CD4-positive, alpha-beta T cell treated with Interleukin-2 at 100 ng/mL for 4 hours (primary cell): ENCODE measurements at places on chromosomes 6 and 20.
A peak's percentile ranks its signal among the peaks of the same experiment; 100 is the strongest.

DNA sequence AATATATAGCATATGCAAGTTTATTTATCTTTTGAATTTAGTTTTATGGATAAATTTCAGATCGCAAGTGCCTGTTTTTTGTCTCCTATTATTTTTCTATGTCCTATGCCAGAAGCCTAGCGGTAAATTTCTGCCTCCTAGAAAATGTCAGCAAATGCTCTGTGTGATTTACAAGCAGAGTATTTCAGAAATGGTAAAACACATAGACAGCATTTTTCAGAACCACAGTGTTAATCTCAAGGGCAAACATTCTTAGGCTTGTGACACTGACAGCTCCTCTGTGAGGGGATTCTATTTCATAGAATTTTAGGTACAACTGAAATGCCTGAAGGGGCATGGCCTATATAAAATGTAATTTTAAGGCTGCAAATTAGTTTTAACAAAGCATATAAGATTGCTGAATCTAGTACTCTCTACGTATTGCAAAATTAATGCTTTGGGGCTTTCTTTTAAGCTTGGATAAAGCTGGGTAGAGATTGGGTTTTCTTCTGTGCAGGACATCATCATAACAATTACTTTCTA lies 89.9 kb upstream of the PTCHD4 start:
- DNase-seq: no peak

DNA sequence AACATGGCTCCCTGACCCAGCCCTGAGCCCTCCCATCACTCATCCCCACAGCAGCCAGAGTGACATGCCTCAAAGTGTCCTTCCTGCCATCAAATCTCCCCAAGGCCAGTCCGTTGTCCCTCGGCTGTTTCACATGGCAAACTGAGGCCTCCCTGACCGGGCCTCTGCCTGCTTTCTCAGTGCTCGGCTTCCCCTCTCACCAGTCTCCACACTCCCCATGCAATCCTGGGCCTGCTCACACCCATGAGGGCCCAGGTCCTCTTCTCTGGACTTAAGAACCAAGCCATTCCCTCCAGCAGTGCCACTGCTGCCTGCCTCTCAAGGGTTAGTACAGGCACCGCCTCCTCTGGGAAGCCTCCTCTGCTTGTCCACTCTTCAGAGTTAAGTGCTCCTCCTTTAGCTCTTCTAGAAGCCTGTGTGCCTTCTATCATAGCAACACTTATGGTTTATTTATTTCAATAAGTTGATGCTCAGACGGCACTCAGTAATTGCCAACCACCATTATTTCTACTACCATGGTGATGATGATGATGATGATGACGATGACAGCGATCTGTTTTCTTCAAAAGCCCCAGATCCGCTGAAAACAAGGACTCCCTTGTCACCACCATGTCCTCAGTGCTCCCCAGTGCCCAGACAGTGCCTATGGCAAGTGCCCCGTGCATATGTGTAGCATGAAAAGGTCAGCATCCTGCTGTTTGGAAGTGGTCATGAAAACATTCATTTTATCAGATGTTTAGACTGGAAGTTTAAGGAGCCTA lies 449.0 kb downstream of the CDH26 start:
- no peak for DNase-seq

- DNase-seq: no peak
Measured at GRCh38 chr20:24437196-24438082, 32.0 kb upstream of the SYNDIG1 start.

GRCh38 chr6:154868143-154868594 lies 126.9 kb upstream of the TIAM2 start:
- peak; percentile 33 for DNase-seq

DNA sequence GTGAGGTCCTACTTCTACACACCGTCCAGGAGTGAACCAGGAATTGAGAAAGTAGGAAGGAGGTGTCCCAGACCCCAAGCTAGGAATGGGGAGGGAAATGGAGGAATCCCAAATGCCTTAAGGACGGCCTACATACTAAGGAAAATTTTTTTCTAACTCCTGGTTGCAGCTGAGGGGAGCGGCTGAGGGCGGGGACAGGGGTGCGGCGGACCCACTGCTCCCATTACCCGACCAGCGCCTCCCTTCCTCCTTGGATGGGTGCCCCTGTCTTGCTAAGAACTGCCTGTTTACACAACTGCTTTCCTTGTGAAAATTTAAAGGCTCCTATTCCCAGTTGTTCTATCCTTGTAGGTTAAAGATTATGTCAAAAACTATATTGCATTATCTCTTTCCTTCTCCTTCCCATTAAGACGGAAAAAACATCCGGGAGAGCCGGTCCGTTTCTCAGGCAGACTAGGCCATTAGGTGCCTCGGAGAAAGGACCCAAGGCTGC lies 699 bp upstream of the HSPA1B start:
- no peak for DNase-seq

DNA sequence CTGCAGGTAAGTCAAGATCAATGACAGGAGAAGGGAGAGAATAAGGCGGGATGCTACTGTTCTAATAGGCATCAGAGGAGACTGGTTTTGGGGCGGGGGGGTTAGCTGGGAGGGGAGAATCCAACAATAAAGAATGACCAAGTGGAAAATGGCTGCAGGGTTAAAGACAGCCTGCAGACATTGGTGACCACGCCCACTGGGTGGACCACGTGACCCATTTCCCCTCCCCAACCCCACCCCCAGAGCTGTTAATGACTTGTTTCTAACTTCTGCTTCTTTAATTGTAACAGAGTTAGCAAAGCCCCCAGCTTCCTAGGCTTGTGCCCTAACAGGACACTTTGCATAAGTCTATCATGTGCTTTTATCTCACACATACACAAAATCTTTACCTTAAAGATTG lies 344.5 kb downstream of the KIF16B start:
- no peak for DNase-seq

GRCh38 chr6:107173779-107174178 lies 58.5 kb upstream of the BEND3 start:
- DNase-seq: no peak

DNA sequence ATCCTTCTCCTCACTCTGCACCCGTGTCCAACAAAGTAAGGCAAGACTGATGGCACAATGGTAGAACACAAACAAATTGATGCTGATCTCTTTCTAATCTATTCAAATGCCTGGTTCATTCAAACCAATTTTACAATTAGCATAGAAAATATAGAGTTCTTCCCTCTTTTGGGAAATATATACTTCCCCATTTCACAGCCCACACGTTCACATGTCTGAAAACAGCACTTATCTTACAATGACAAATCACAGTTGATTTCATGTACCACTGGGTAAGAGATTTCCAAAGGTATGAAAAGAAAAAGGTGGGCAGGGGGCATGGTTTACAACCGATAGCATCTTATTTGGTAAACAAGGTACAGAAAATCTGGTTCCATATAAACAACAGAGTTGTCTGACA lies 137.6 kb downstream of the RNGTT start:
- no peak for DNase-seq

DNA sequence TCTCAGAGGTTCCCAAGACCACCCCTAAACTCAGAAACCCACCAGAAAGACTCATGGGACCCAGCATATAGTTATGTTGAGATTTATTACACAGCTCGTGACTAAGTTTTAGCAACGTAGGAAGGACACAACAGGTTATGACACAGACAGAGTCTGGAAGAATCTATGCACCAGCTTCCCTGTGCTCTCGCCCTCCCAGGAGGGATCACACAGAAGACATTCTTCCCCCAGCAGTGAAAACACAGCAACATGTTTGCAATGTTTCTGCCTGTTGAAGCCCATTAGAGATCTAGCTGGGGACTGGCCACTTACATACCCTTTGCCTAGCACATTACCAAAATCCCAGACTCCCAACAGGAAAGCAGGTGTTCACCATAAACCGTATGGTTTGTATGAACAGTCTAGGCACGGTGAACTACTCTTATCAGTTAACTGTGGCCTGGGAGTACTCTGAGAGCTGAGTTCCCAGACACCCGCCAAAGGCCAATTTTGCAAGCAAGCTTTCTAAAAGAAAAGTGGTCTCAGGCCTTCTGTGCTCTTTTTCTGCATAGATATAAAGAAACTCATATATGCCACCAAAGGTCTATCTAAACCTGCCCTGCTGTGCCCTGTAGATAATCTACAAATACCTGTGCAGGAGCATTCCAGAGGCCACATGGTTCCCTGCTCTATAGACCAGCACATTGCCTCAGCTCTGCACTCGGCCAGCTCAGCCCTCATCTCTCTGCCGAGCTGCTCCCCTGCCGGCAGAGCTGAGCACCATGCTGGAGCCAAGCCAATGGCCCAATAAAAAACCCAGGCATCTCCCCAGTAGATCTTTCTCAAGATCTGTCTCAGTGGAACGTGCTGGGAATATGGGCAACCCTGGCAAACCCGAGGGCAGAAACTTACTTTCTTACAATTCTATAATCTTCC lies 69.6 kb upstream of the SMIM28 start:
- no peak for DNase-seq

DNA sequence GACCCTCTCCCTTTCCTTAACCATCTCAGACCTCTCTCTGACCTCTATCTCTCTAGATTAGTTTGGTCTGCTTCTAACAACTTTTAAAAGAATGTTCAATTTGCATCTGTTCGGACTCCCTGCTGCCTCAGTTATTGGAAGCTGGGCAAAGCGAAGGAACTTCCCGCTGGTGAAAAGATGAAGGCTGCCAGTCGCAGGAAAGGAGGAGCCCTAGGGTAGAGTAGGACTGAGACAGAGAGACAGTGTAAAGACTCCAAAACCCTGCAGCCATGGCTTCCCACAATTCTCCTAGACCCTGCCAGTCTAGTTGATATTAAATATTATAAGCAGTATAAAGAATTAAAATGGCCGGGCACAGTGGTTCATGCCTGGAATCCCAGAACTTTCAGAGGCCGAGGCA lies 581.8 kb downstream of the EPM2A start:
- DNase-seq: no peak

DNA sequence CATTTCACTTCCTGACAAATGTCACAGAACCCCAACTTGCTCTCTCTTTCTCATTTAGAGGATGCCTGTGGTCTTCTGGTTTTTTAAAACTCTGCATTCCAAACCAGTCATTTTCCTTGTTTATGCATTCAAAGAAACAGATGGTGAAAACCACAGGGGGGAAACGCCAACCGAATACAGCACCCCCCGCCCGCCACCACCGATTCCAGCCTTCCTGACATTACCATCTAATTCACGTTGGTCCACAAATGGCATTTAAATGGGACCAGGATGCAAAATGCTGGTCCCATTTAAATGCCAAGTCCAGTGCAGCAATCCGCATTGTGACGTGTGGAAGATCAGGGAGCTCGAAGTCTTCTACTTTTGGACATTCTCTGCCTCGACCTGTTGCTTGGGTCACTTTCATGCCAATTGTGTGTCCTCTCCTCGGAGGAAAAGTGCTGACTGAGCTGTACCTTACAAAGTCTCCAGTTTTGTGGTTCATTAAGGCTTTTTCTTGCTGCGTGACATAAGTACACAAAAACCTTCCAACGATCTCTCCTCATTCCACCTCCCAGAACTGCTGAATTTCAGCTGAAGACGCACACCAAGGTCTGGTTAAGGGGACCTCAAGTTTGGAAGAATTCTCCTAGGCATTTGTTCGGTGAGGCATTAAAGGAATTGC lies 35.8 kb downstream of the NEDD9 start:
- DNase-seq: no peak

DNA sequence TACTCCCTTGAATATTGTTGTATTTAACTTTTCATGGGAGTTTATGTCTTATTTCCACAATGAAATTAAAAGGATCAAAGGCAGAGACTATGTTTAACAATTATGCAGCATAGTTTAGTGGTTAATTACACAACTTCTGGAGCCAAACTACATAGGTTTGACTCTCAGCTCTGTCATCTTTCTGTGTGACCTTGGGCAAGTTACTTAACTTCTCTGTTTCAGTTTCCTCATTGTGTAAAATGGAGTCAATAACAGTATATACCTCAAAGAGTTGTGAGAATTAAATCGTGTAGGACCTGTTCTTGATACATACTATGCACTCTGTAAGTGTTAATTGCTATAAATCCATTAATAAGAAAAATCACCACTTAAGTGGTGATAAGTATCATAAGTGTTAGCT lies 48.3 kb downstream of the BTBD9 start:
- no peak for DNase-seq

DNA sequence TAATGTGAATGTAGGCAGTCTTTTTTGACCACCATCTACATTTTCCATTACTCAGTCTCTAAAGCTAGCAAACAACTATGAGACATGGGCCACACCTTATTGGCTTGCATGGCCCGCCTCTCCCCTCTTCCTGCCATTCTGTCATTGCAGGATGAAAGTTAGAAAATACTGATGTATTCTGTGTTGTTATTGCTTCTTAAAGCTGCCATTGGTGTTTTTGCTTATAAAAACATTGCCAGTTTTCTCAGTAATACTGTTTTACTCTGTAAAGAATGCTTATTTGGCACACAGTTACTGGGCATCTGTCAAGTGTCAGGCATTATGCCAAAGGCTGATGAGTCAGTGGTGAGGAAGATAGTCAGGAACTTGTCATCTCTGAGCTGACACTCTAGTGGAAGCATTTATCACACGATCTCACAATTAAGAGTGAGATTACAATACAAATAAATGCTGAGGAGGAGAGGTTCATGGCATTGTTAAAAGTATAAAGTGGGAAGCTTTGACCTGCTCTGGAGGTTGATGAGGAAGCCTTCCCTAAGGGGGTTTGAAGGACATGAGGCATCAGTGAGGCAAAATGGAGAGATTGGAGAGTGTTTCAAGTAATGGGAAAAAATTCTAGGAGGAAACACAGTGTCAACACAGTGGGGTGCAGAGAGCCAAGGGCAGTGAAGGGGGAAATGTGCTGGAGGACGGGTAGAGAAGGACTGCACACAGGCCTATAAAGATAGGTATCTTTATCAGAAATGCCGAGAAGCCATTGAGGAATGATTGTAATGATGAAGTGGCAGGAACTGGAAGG lies 14.7 kb downstream of the KLHL32 start:
- DNase-seq: no peak

GRCh38 chr6:32627831-32628230 lies 9.4 kb upstream of the HLA-DQA1 start:
- peak; percentile 29 for DNase-seq

DNA sequence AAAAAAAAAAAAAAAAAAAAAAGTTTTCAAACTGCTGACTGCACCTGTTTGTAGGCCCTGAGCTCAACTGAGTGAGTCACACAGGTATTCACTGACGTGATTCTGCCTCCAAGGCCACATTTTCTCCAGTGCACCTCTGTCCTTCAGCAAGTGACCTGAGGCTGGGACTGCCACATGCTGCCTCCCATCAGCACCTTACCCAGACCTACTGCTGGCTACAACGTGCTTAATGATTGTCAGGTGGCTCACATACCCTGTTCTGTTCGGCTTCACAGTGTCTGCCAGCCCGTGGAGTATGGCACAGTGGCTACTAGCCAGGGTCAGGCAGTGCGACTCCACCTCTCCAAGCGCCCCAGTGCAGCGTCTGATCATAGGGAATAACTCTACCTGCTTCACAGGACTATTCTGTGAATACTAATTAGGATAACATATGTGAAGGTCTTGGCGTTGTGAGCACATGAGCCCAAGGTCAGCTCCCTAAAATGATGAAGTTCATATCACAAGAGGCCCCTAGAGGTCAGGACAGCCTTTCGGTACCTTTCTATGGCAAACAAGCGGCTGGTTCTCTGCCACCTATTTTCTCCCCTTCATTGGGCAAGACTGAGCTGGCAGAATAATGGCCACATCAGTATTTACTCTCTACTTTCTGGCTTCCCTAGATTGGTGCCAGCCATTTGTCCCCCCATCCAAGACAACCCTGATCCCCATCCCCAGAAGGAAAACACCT lies 28.1 kb downstream of the RIPOR3 start:
- DNase-seq: no peak

GRCh38 chr20:58389324-58389967 lies 417 bp downstream of the VAPB start:
- no peak for DNase-seq

- DNase-seq: no peak
Measured at GRCh38 chr20:56032251-56032650, 26.9 kb upstream of the CBLN4 start.

- no peak for DNase-seq
Measured at GRCh38 chr6:161204866-161205557, 68.8 kb downstream of the AGPAT4 start.
